Erythroblast (primary cell): ENCODE measurements at places on chromosomes 3 and 15.
A peak's percentile ranks its signal among the peaks of the same experiment; 100 is the strongest.

- no peak for DNase-seq
Observed at GRCh38 chr3:195416795-195417194, 26.0 kb downstream of the ACAP2 start.

- no peak for DNase-seq
Observed at GRCh38 chr3:119161240-119161639, 12.2 kb upstream of the UPK1B start.

DNA sequence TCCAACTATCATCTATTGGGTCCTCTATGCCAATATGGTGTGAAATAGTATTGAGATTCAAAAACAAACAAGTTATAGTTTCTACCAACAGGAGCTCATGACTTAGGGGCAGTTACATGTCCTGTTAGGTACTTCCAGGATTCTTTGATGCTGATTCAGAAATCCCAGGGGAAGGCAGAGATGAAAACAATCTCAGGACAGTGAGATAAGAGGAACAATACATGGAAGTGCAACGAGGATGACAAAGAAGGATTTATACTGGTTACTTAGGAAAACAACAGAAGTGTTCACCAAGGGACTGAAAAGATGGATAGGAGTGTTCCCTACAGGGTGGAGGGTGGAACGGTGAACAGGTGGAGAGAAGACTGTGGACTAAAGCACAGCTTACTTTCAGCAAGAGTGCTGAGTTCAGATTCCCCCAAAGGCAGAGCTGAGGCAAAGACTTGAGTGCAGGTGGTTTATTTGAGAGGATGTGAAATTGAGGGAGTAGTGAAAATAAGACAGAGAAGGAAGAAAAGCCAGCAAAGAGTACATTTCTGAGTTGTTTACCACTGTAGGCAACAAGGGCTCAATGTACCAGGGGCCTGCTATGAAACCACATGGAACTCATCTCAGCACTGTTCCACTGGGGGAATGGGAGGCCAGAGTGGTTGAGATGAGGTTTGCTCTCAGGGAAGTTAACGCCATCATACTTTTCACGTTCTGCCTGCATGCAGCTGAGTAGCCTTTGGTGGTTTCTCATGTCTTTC, 68.1 kb downstream of the TRIM69 start:
- no peak for DNase-seq

GRCh38 chr15:82103468-82103867, 57.6 kb upstream of the MEX3B start:
- DNase-seq: no peak

DNA sequence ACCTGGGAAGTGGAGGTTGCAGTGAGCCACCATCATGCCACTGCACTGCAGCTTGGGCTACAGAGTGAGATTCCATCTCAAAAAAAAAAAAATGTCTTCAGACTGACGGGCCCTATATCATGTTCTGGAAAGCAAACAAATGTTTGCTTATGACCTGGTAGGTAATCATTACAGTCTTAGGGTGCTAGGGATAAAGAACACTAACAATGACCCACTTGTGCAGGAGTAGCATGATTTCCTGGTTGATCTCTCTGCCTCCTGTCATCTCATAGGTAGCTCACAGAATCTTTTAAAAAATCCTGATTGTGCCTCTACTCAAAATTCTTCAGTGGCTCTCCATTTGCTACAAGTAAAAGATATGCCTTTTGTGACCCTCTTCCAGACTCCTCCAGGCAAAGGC, 74.5 kb upstream of the TSPAN3 start:
- no peak for DNase-seq

GRCh38 chr3:119681279-119681678, 4.1 kb upstream of the COX17 start:
- DNase-seq: peak; percentile 27
